ENCODE measurements at places on chromosomes 1 and 21.

DNA sequence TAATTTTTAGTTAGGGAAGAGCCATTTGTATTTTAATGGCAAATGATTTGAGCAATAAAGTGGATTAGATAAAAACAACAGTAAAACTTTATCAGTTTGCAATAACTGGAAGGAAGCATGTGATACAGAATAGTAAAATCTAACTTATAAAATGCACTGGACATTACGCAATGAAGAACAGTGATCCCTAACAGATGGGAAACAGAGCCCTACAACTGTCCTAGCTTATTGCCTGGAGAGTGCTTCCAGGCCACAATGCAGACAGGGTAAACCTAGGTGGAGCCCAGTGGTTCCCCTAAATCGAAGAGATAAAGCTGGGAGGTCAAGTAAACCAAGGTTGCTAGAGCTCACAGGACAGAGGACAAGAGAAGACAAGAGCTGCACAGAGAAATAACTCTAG is 7.0 kb downstream of the OMA1 start:
- DNase-seq: no peak

DNA sequence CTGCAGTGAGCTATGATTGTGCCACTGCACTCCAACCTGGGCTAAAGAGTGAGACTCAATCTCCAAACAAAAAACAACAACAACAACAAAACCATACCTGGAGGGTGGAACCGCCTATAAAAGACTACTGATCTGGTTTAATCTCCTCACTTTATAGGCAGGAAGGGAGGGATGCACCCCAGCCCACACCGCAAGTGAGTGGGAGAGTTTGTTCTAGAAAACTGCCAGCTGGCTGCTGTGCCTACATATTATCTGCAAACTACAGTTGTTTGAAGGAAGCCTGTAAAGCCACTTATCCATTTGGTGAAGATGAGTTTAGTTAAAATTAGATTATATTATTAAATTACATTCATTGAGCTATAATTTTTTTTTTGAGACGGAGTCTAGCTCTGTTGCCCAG is 9.1 kb upstream of the SRSF10 start:
- DNase-seq: no peak

DNA sequence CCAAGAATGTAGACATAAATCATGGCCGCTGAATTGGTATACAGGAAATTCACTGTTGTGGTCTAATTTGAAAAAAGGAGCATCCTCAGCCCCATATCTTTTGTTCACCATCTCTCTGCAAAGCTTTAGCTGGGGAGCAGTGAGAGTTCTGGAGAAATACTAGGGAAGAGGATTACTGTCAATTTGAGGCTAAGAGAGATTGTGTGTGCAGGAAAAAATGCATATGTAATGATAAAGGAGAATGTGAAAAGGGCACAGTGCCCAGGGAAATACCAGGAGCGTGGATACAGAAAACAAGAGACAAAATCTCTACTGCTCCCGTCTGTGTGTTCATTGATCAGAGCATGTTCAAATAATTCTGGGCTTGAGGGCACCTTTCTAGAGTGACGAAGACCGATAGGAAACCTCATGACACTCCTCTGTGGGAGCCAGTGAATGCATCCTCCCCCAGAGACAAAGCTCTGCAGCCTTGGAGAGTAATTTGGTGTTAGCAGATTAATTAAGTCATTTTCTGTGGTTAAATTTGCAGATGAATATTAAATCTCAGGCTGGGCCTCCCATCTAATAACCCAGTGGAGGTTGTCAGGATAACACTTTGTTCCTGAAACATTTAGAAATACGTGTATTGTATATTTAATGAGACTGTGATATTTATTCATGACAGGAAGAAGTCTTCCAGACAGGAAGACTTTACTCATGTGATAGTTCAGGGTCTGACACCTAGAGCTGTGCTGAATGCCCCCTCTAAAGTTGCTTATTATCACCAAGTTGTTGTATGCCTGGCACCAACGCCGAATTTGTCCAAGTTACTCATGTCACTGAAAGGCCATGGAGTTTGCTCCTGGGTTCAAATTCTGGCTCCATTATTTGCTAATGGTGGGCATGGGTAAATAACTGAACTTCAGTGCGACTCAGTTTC is 287.3 kb upstream of the SGIP1 start:
- DNase-seq: peak; percentile 49

DNA sequence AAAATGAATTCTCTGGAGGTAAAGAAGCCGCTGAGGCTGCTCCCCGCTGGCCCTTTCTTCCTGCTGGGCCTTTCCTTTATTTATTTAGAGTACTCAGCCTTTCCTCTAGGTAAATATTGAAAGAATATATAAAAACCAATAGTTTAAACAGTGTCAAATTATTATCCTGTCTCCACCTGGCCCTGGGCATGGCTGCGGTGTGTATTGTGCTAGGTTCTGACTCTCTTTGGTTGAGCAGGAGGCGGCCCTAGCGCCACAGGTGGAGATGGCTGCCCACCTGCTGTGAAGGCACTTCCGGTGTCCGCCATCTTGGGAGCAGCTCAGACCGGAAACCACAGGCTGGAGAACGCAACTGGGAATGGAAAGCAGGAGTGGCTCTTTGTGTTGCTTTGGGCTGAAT is 29.0 kb upstream of the CLDN14 start:
- no peak for DNase-seq

GRCh38 chr1:189211742-189212141 is 1265.9 kb downstream of the BRINP3 start:
- no peak for DNase-seq

GRCh38 chr1:43129426-43129825 is 42.7 kb downstream of the EBNA1BP2 start:
- DNase-seq: no peak

GRCh38 chr1:190277107-190277506 is 200.6 kb downstream of the BRINP3 start:
- no peak for DNase-seq

DNA sequence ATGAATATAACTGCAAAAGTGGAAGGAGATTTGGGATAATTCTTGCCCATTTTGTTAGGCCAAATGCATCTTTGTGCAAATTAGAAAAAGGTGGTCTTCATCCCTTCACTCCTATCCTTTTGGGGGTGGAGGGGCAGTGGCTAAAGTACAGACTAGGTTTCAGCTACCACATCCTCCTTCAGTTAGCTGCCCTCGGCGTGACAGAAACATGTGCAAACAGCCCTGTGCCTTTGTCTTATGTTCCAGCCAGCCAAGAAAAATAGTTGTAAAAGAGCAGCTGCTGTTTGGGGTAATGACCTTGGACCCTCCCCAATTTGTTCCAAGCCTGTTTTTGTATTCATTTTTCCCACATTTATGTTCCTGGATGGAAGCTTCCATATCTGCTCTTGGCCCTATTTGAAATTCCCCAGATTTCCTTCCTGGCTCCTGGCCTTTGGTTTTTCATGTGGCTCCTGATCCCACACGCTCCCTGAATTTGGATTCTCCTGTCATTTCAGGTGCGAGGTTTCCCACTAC is 8.3 kb upstream of the LGALS8 start:
- DNase-seq: no peak

- no peak for DNase-seq
These were observed 8.3 kb upstream of the EPB41 start for GRCh38 chr1:28905921-28906666.

GRCh38 chr21:27571706-27572105 is 604.8 kb upstream of the ADAMTS5 start:
- no peak for DNase-seq

GRCh38 chr1:203470240-203470639 is 5.4 kb upstream of the PRELP start:
- no peak for DNase-seq

DNA sequence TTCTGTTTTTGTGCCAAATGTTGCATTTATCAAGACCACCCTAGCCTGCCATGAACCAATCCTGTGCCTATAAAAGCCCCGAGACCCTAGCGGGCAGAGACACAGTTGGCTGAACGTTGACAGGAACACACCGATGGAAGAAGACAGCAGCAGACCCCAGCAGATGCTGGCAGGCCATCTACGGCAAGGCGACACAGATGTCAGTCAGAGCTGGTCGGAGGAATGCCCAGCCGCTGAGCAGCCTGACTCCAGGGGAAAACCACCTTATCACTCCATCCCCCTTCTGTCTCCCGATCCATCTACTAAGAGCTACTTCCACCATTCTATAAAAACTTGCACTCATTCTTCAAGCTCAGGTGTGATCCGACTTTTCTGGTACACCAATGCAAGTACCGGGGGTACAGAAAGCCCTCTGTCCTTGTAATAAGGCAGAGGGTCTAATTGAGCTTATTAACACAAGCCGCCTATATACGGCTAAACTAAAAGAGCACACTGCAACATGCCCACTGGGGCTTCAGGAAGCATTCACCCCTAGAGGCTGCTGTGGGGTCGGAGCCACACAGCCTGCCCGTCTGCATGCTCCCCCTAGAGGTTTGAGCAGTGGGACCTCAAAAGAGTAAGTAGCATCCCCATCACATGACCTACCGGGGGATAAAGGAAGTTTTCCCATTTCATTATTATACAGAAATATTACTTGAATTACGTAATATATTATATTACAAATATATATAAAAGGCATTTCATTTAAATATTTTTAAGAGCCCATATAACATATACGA is 1156.3 kb upstream of the B3GALT2 start:
- DNase-seq: no peak

GRCh38 chr21:45250914-45251634 is 36.6 kb downstream of the POFUT2 start:
- DNase-seq: no peak

- no peak for DNase-seq
These were observed 43.0 kb downstream of the TOR3A start for GRCh38 chr1:179124873-179125272.

DNA sequence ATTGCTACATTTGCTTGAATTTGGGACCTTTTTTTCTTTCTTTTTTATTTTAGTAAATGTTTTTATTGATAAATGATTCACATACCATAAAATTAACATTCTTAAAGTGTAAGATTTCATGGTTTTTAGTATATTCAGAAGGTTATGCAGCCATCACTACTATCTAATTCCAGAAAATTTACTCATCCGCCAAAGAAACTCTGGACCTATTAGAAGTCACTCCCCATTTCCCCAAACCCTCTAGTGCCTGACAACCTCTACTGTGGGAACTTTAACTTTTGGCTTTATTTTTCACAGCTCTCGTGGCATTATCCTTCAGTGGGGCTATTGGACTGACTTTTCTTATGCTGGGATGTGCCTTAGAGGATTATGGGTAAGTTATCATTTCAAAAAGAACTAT is 4.5 kb downstream of the LEPR start:
- no peak for DNase-seq

- DNase-seq: peak; percentile 44
These were observed 5.4 kb downstream of the FOXO6 start for GRCh38 chr1:41366455-41367287.

- DNase-seq: no peak
These were observed 258.5 kb downstream of the BRINP2 start for GRCh38 chr1:177429234-177429633.

DNA sequence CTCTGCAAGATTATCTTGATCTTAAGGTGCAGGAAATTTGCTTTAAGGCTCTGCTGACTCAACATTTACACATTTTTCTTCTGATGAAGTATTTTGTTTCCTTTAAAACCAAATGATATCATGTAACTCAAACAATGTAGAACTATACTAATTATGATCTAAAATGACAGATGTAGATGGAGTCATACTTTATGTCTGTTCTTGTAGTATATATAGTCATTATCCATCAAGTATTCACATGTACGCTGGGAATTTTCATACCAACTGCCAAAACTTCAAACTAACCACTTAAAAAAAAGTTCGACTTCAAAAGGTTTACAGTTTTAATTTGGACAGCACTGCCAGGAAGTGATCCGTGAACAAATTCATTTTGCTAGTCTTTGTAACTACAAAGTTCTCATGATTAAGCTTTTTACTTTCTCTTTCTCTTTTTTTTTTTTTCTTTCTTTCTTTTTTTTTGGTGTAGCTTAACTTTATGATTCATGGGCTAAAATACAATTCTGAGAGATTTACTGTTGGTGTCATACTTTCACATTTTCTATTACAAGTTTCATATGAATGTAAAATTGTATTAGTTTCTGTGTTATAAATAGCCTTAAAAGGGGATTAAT is 509.0 kb upstream of the CXADR start:
- DNase-seq: no peak

DNA sequence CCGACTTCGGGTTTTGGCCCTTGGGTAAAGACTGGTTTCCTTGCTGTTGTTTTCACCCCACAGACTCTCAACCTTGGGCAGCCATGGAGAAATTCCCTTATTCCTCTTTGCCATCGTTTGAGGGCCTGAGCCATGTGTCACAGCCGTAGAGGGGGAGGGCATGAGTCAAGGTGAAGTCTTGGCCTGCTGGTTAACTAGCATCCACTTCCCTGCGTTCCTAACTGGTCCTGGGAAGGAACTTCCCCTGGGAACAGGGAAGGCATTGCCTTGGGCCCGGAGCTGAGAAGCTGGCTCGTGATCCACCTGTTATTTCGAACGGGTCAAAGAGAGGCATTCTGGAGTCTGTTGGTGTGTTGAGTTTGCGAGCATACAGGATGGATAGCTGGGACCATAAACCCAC is 464.9 kb downstream of the CAMTA1 start:
- no peak for DNase-seq

DNA sequence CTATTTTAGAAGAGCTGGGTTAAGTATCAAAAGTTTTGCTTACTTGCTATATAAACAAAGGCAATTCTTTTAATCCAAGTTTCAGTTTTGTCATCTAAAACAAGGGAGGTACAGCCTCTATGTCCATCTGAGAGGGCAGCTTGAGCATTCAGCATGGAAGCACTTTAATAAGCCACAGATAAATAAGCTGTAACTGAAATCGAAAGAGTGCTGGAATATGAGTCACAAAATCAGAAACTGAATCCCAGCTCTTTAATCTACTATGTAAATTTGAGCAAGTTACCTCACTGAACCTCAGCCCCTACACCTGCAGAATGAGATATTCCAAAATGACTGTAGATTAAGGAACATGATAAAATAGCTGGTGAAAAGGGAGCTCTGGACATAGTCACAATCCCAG is 80.0 kb upstream of the HP1BP3 start:
- no peak for DNase-seq

- DNase-seq: peak; percentile 56
These were observed 78.7 kb upstream of the ZNF281 start for GRCh38 chr1:200488375-200489165.

DNA sequence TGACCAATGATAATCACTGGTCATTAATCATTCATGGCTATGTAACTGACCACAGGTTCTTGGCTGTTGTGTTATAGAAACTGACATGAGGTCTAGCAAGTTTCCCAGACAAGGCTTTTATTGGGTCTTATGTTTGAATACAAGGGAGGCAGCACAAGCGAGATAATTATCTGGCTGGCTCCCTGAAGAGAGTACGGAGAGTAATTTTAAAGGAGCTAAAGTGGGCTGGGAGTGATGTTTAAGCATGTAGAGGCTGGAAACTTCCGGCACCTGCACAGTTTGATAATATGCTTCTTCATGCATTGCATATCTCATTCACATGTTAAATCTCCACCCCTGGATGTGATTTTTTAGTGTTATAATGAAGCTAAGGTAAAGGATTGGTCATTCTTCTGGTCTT is 116.2 kb upstream of the KCNK1 start:
- no peak for DNase-seq

DNA sequence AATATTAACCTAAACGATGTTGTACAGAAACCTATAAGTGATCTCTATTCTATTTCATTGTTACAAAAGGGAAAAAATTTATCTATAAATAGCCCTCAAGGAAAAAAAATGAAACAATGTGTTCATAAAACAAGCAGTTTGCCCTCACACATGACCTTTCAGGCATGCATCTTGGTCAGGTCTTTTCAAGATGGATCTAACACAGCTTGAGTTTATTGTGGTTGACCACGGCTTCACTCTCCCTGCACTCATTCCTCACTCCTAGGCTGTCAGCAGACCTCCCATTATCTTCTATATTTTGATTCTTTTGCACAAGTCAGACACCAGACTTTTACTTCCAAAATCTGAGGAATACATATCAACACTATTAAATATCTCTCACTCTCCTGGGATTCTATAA is 544.3 kb downstream of the KCNT2 start:
- no peak for DNase-seq

Data from CD8-positive, alpha-beta memory T cell (primary cell).